ENCODE measurements at places on chromosomes 3 and 15.

DNA sequence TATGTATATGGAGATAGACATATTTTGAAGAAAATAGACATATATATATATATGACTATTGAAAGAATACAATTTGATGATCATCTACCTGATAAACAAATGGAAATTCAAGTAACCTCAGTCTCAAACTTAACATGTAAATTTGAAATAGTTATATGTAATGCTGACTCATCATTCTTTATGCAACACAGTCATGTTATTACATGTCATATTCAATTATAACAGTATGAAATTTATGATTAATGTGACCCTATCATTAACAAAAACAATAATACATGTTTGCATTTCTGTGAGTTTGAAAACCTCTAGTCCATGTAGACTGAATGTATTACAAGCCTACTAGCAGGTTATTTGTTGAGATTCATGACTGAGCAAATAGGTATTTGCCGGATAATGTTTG, 204.1 kb downstream of the CADM2 start:
- DNase-seq: no peak

GRCh38 chr3:9241956-9242355, 7.5 kb downstream of the SRGAP3 start:
- no peak for DNase-seq

- DNase-seq: peak; percentile 26
Observed at GRCh38 chr3:48409291-48410201, 20.3 kb downstream of the PLXNB1 start.

- DNase-seq: no peak
Observed at GRCh38 chr3:66033241-66034138, 5.2 kb downstream of the MAGI1 start.

DNA sequence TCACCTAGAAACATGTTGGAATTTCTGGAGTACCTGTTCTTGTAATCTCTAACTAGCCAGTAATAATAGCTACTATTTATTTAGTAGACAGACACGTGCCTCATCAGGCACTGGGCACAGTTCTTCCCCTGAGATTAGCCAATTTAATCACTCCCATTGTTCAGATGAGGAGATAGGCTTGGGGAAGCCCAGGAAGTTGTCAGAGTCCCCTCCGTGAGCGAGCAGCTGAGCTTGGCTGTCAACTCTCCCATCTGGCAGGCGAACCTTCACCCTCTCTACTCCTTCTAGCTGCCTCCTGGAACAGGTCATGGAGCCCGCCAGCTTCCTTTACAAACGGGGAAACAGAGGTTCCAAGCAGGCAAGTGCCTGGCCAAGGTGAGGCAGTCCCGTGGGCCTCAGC, 31.1 kb upstream of the FGD5 start:
- peak; percentile 62 for DNase-seq

GRCh38 chr3:131712662-131713061, 209.9 kb upstream of the MRPL3 start:
- DNase-seq: no peak

GRCh38 chr15:51837792-51838251, 8.4 kb downstream of the TMOD3 start:
- DNase-seq: no peak

DNA sequence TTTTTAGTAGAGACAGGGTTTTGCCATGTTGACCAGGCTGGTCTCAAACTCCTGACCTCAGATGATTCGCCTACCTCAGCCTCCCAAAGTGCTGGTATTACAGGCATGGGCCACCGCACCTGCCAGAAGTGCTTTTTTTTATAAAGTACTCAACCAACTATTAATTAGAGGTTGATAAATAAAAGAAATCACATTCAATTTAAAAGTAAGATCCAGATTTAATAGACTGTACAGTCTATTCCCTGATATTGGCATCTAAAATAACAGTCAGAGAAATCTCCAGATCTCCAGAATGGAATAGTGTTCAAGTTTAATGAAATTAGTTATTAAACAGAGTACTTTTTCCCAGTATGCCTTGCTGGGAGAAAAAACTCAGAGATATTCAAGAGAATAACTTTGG, 142.9 kb upstream of the SLC2A2 start:
- no peak for DNase-seq

DNA sequence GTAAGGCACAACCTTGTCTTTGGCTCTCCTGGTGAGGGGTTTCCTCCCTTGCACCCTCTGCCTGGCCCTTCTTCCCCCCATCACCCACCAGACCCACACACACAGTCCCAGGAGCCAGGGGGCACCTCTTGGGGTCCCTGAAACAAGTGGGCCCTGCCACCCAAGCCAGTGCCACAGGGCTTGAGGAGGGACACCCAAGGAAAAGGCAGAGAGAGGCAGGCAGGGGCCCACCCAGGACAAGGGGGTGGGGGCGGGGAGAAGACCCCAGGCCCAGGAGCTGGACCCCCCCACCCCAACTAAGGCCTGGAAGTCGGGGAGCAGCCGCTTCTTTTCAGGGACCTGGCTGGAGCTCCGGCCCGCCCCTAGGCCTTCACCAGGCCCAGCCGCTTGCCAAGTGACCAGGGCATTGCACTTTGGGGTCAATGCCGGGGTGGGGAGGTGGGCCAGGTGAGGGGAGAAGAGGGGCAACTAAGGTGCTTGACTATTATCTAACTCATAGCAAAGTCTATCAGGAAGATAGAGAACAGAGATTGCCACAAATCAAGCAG, 88.9 kb downstream of the KCNMB2 start:
- DNase-seq: no peak

GRCh38 chr15:25481208-25481859, 42.5 kb upstream of the UBE3A start:
- DNase-seq: no peak

DNA sequence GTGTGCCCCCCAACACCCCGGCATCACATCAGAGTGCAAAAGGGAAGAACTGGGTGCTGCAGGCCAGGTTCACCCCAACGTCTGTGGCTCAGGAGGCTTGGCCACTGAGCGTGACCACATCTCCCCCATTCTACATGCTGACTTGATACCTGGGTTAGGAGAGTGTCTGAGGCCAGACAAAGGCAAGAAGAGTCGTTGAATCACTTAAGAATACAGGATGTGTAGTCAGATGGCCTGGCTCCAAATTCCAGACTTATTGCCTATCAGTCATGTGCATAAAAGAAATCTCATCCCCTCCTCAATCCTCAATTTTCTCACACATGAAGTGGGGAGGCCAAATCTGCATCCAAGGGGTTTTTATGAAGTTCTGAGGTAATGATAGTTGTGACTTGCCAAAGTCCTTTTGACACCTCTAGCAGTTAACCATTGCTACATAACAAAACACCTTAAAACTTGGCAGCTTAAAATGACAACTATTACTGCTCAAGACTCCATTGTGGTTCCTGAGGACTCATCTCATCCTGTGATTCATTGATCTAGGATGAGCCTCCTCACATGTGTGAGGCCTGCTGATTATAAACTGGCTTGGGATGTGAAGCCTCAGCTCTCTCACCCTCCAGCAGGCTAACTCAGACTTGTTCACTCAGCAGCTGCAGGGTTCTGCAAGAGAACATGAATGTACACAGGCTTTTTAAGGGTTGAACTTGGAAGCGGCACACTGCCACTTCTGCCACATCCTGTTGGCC, 138.8 kb upstream of the TLE3 start:
- no peak for DNase-seq

GRCh38 chr15:56805466-56806147, 72.3 kb upstream of the ZNF280D start:
- no peak for DNase-seq

GRCh38 chr15:98806275-98806895, 158.0 kb downstream of the IGF1R start:
- no peak for DNase-seq

DNA sequence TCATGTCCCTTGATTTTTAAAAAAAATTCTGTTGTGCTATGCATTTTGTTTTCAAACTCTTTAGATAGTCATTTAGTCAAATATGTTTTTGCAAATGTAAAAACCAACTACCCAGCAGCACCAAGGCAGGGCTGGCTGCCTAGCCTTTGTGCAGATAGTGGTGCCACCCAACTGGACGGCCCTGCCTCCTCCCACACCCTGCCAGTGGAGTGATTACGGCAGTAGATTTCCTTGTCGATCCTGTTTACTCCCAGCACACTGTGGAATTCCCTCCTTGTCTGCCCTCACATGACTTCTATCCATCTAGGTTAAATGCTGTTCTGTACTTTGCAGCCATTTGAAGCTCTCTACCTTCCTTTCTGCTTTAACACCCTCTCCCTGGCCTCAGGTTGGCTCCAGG, 79.4 kb upstream of the PLXNA1 start:
- DNase-seq: peak; percentile 25

DNA sequence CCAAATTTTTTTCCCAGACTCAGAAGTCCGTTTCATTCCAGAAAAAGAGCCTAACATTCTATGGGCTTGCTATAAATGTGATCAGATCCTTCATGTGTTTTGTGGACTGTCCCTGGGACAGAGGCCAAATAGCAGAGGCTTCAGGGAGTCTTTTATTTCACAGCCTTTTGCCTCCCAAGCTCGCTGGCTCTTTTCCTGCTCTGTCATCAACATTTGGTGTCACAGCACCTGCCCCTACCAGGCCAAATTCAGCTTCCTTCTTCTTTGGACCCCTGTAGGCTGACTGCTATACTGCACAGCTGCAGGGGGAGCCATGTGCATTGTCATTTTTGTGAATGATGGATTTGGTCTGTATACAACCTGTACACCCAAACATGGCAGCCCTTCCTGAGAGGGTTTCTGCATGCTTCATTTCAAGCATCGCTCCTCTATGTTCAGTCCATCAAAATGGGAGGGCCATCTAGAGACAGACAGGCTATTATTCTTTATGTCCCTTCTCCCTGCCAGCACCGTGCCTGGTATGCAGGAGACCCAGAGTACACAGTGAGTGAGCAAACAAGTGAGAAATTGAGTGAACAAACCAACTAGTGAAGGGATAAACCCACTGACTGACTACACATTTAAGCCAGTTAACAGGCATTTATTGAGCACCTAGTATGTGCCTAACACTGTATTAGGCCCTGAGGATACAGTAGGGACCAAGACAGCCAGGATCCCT, 17.9 kb upstream of the RPP14 start:
- DNase-seq: no peak

DNA sequence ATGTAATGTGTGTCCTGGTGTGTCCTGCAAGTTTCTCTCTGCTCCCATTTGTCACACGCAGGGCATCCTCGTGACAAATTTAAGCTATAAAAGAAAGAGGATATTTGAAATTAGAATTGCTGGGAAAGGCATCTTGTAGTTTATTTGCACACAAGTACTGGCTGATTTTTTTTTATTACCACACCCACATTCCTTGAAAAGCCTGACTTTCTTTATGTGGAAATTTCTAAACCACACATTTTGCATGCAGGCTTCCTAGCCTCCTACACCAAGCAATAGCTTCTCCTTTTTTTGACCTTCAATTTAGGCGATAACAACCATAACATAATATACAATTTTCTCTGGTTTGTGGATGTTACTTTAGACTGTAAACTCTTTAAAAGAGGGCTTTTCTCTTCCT, 126.1 kb downstream of the SERPINI1 start:
- no peak for DNase-seq

DNA sequence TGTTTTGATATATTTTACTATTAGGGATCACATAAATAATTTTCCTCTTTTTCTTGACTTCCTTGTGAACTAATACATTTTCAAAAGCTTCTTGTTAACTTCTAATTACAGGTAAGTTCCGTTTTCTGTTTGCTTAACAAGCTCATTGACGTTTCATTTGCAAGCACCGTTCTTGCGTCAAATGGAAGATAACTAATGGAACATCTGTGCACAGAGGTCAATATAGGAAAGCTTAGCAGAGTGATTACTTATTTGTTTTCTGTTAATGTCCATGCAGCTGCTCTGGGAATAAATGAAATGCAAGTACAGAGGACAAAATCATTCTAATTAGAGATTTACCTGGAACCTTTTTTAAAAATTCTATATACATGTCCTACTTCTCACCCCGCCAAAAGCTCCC, 115.5 kb upstream of the C2CD4B start:
- DNase-seq: no peak

GRCh38 chr3:71926262-71926600, 141.3 kb upstream of the PROK2 start:
- peak; percentile 67 for DNase-seq

DNA sequence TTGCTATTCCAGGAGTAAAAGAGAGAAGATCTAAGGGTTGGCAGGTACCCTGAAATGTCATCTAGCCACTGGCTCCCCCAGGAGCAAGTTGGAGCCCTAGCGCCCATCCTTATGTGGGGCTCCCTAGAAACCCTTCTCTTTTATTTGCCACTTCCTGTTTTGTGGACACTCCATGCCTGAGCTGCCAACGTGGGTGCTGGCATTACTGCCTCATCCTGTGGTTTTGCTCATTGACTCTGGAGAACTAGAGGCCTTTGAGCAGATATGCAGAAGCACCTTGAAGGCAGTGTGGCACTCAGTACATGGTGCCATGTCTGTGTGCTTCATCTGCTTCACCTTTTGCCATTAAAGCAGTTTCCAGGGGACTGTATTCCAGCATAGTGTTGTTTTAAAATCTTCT, 8.1 kb downstream of the EDEM1 start:
- no peak for DNase-seq

- DNase-seq: no peak
Observed at GRCh38 chr3:120448756-120449155, 2.0 kb downstream of the FSTL1 start.

- DNase-seq: peak; percentile 15
Observed at GRCh38 chr15:101152914-101153313, 98.9 kb downstream of the CHSY1 start.

DNA sequence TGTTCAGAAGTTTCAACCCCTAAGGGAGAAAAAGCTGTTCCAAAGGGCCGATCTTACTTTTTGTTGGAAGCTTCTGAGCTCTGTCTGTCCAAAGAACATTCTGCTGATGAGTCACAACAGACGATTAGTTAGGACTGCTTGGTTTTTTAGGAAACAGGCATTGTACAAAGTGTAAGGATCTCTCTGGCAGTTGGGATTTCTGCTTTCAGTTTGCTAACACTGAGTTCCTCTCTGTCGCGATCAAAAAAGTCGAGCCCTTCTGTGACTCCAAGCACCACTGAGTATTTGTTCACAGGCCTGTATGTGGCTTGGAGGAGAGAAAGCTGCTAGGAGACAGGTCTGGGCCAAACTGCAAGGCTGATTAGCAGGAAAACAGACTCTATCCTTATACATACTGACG, 91.8 kb upstream of the PFN2 start:
- no peak for DNase-seq

Data from Caco-2 (cell line).